Body of pancreas (tissue), 4 donors: ENCODE measurements at places on chromosomes 12 and 14. TPM values are rescaled to one million over a fixed set of nuclear protein-coding genes. Genes with fewer than 3 reads are reported as not detected.

- no peaks in the 10 kb centered on the region for H3K27me3 ChIP-seq
- H3K4me3 ChIP-seq: no peak overlapping the region
- DNase-seq: no peak
- no peaks in the 10 kb centered on the region for H3K36me3 ChIP-seq
- no peaks in the 10 kb centered on the region for H3K4me1 ChIP-seq
Measured at GRCh38 chr12:16513231-16513630, 92.7 kb downstream of the LMO3 start.

DNA sequence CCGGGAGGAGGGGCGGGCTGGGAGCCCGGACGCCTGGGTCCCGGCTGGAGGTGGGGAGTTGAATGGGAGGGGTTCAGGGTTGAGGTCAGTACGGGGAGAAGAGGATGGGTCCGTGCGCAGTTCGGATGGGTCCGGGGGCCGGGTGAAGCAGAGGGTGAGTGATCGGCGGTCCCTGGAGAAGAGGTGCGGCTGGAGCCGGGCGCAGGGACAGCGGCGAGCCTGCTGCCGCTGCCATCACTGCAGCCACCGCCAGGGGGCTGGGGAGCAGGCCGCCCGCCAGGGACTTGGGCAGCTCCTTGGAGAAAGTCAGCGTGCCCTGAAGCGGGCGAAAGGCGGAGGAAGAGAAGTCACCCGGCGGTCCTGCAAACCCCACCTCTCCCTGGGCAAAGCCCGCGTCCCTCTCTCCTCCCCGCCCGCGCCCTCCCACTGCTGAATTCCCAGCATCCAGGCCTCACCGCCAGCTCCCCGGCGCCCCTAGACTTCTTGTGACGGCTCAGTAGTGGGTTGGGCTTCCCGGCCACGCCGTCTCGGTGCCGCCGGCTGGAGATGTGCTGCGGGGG, 6.0 kb upstream of the GPR84 start:
- no peak overlapping the region for H3K4me3 ChIP-seq
- H3K4me1 ChIP-seq: peaks cover 33% of the 10 kb centered on the region
- H3K27ac ChIP-seq: no peak overlapping the region
- peak; percentile 81 for DNase-seq
- H3K36me3 ChIP-seq: no peaks in the 10 kb centered on the region
- no peaks in the 10 kb centered on the region for H3K27me3 ChIP-seq

DNA sequence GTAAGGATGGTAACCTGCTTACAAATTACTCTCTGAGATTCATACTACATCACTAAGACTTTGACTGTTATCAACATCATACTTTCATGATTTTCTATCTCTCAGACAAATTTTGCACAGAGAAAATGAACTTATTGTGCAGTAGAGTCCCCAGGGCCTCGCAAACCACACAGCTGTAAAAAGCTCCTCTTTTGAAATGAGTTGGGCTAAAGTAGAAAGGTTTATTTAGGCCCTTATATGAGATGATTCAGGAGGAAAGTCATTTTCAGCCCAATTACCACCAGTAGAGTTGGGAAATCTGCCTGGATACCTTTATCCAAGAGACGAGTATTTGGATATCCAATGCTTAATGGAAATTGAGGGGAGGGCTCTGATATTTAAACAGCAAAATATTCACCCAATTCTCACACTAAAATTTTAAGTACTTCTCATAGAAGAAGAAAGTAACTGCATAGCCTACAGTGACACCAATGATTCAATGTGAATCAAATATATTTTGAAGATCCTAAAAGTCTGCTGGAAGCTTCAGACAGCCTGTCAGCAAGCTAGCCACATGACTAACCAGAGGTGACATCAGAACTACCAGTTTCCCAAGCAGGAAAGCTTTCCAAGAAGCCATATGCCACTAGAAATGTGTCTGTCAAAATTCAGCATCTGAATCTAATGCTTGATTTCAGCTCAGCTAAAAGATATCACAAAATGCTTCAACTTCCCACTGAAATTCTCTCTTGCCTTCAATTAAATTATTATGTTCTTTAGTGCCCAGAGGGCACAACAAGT, 190.1 kb upstream of the SYT1 start:
- H3K4me1 ChIP-seq: no peaks in the 10 kb centered on the region
- H3K36me3 ChIP-seq: no peaks in the 10 kb centered on the region
- no peaks in the 10 kb centered on the region for H3K27me3 ChIP-seq
- no peak overlapping the region for H3K27ac ChIP-seq

DNA sequence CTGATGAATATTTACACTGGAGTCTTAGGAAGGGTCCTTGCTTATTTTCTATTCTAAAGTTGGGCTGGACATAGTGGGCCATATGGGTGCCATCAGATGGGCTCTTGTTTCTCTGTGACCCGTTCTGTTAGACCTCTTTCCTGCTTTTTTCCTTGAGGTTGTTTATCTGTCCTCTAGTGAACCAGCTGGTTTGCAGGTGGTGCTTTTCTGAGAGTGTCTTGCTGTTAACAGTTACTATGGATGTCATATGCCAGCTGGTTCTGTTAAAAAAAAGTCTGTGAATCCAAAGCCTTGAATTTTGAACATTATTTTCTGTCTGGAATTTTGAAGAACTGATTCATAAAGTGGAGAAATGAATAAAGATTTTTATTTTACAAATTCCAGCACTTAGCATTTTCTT, 29.2 kb downstream of the ZC3H14 start:
- H3K27ac ChIP-seq: no peak overlapping the region
- DNase-seq: peak; percentile 42
- H3K36me3 ChIP-seq: no peaks in the 10 kb centered on the region

DNA sequence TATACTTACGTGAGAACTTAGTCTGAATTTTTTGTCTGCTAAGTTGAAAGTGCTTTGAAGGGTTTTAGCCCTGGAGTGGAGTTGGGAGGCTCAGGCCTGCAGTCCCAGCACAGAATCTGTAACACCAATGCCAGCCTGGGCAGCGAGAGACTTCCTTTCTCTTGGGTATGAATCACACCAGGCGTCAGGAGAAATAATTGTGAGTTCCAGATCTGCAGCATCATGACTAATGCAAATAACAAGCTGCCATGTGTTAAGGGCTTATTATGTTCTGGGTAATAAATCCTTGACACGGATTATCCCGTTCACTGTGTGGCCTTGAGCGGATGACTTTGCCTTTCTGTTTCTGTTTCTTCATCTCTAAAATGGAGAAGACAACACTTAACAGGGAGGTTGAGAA, 70.6 kb downstream of the B4GALNT3 start:
- no peaks in the 10 kb centered on the region for H3K27me3 ChIP-seq
- no peak overlapping the region for H3K4me3 ChIP-seq
- no peak for DNase-seq
- no peaks in the 10 kb centered on the region for H3K36me3 ChIP-seq
- no peak overlapping the region for H3K27ac ChIP-seq

DNA sequence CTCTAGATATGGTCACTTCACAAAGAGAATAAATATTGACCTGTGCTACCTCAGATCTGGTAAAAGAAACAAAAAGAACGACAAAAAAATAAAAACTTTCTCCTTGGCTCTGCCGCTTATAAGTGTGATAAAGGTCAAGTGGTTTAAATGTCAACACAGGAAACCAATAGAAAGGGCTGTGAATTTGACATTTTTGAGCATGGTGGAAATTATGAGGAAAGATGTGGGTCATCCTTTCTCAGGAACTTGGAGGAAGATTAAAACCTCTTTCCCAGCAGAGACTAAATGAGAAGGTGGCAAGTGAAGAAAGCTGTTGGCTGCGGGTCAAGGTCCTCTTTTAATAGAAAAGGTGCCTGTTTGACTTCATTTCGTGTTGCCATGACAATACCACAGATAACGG, 28.2 kb downstream of the TESPA1 start:
- H3K27ac ChIP-seq: no peak overlapping the region
- no peak overlapping the region for H3K4me3 ChIP-seq
- no peaks in the 10 kb centered on the region for H3K4me1 ChIP-seq
- H3K36me3 ChIP-seq: no peaks in the 10 kb centered on the region

GRCh38 chr12:132788375-132789098, 26.9 kb upstream of the ANKLE2 start:
- H3K4me3 ChIP-seq: no peak overlapping the region
- H3K27me3 ChIP-seq: no peaks in the 10 kb centered on the region
- DNase-seq: no peak
- peaks cover 20% of the 10 kb centered on the region for H3K36me3 ChIP-seq
- no peak overlapping the region for H3K27ac ChIP-seq
- H3K4me1 ChIP-seq: no peaks in the 10 kb centered on the region

- H3K4me3 ChIP-seq: no peak overlapping the region
- no peak overlapping the region for H3K27ac ChIP-seq
- no peaks in the 10 kb centered on the region for H3K36me3 ChIP-seq
- H3K4me1 ChIP-seq: peaks cover 7% of the 10 kb centered on the region
- no peaks in the 10 kb centered on the region for H3K27me3 ChIP-seq
Measured at GRCh38 chr12:22443379-22444316, 100.7 kb downstream of the C2CD5 start.

- no peak overlapping the region for H3K4me3 ChIP-seq
- H3K27me3 ChIP-seq: no peaks in the 10 kb centered on the region
- no peak for DNase-seq
- H3K27ac ChIP-seq: no peak overlapping the region
- no peaks in the 10 kb centered on the region for H3K36me3 ChIP-seq
Measured at GRCh38 chr14:103931422-103931821, 3.2 kb downstream of the TDRD9 start.

GRCh38 chr12:116094475-116094874, 183.0 kb downstream of the MED13L start:
- peaks cover 6% of the 10 kb centered on the region for H3K4me1 ChIP-seq
- no peaks in the 10 kb centered on the region for H3K27me3 ChIP-seq
- H3K27ac ChIP-seq: no peak overlapping the region
- DNase-seq: no peak
- no peak overlapping the region for H3K4me3 ChIP-seq

DNA sequence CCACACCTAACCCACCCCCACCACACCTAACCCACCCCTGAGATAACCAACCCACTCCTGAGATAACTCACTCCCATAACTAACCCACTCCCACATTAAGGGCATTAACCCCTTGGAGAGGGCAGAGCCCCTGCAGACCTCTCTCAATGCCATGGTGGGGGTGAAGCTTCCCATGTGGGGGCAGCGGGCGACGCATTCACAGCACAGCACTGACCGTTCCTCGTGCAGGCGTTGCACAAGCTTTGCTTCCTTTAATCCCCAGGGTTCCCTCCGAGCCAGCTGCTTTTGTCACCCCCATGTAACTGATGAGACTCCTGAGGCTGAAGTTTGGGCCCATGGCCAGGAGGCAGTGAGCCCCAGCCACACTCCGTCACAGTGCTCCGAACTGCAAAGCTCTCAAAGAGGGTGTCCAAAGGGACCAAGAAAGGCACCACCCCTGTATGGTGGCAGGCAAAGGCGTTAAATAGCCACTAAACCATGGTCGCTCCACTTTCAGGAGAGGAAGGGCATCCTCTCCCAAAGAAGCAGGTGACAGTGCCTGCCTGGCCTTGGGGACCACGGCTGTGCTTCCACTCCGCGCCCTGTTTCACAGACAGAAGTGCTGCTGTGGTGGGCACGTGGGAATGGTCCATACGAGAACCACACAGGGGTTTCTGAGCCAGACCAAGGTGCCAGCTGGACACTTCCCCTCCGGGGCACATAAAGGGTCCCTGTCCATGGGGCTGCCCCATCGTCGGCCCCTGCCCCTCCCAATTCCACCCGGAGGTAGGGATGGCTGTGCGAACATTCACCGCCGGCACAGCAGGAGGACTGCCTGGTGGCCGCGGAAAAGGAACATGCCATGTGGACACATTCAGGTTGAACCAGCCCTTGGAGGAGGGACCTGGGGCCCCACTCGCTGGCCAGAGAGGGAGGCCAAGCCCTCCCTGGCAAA, 28.3 kb downstream of the GALNT9 start:
- no peak overlapping the region for H3K4me3 ChIP-seq
- no peaks in the 10 kb centered on the region for H3K4me1 ChIP-seq
- H3K36me3 ChIP-seq: no peaks in the 10 kb centered on the region
- H3K27ac ChIP-seq: no peak overlapping the region
- DNase-seq: no peak

DNA sequence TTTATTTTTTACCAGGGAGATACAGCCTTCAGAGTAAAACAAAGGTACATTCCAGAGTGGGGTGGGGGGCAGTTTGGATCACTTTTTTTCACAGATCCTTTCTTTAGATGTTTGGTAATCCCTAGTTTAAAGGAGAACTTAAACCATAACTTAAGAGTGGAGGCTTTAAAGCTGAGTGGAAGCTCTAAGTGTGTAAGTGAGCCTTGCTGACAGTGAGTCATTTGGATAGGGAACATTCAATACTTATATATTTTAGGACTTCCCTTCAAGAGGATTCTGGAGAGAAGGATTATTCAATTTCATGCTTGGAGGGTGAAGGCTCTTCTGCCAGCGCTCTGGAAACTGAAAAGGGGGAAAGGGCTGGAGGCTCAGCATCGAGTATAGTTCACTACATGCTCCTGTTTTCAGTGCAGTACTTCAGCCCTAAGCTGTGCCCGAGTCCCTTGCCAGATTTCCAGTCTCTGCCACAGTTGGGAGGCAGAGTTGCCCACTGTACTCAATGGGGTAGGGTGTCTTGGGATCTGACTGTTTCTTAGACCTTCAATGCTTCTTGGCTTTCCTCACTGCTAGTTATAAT, 8.4 kb downstream of the PRKAG1 start:
- peaks cover 7% of the 10 kb centered on the region for H3K4me1 ChIP-seq
- H3K4me3 ChIP-seq: no peak overlapping the region
- DNase-seq: no peak
- H3K27me3 ChIP-seq: no peaks in the 10 kb centered on the region

DNA sequence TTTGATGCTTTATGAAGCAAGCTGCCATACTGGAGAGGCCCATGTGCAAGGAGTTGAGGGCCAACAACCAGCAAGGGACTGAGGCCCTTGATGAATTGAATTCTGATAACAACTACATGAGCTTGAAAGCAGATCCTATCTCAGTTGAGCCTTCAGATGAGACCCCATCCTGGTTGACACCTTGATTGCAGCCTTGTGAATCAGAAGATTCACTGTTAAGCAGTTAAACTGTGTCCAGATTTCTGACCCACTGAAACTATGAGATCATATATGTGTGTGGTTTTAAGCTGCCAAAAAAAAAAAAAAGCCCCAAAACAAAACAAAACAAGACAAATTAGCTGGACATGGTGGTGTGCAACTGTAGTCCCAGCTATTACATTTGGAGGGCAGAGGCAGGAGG, 42.1 kb downstream of the GPR19 start:
- DNase-seq: no peak
- H3K36me3 ChIP-seq: no peaks in the 10 kb centered on the region
- no peaks in the 10 kb centered on the region for H3K27me3 ChIP-seq
- no peak overlapping the region for H3K27ac ChIP-seq
- peaks cover 3% of the 10 kb centered on the region for H3K4me1 ChIP-seq
- no peak overlapping the region for H3K4me3 ChIP-seq

GRCh38 chr12:49369411-49370145, 2.3 kb downstream of the SPATS2 start:
- no peak overlapping the region for H3K4me3 ChIP-seq
- H3K4me1 ChIP-seq: peaks cover 28% of the 10 kb centered on the region
- no peaks in the 10 kb centered on the region for H3K27me3 ChIP-seq
- peak; percentile 51 for DNase-seq

Gene SYCP3
- total RNA-seq: not detected

Gene RITA1
- total RNA-seq: 6.9 TPM

Gene CCDC60
- total RNA-seq: not detected

Gene CEP290
- 20.4 TPM for total RNA-seq

Gene GLTP
- total RNA-seq: 21.1 TPM

Gene CIPC
- total RNA-seq: 13.7 TPM

Gene MGP
- 162 TPM for total RNA-seq

Gene RNF212B
- not detected for total RNA-seq

Gene IL22
- total RNA-seq: not detected

Gene BTG1
- 53.7 TPM for total RNA-seq

Gene PRH2
- not detected for total RNA-seq

Gene KRT77
- total RNA-seq: not detected

Gene INHBE
- not detected for total RNA-seq

Gene LRTM2
- not detected for total RNA-seq
